SK-N-SH treated with all-trans-retinoic acid at 6 μM for 48 hours (cell line): ENCODE measurements at places on chromosomes 7 and 10.

- no peak for ATAC-seq
These were observed 31.6 kb downstream of the HOXA1 start for GRCh38 chr7:27064159-27064558.

GRCh38 chr7:51325261-51325676, 8.7 kb upstream of the COBL start:
- no peak for ATAC-seq

DNA sequence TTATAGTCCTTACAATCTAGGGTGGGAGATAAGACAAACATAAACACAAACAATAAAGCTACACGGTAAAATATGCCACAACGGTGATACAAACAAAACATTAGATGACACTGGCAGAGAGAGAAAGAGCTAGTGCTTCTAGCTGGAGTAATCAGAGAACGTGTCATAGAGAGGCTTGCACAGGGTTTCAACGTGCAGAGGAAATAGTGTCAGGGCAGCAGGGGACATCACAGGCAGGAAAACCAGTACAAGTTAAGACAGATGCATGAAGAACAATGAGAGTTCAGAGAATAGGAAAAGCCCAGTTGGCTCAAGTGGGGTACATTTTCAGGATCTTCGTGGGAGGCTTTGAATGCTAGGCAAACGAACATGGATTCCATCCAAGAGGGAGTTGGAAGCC, 91.4 kb downstream of the ZNF438 start:
- no peak for ATAC-seq

- no peak for ATAC-seq
These were observed 361.3 kb upstream of the MKI67 start for GRCh38 chr10:128487517-128487916.

DNA sequence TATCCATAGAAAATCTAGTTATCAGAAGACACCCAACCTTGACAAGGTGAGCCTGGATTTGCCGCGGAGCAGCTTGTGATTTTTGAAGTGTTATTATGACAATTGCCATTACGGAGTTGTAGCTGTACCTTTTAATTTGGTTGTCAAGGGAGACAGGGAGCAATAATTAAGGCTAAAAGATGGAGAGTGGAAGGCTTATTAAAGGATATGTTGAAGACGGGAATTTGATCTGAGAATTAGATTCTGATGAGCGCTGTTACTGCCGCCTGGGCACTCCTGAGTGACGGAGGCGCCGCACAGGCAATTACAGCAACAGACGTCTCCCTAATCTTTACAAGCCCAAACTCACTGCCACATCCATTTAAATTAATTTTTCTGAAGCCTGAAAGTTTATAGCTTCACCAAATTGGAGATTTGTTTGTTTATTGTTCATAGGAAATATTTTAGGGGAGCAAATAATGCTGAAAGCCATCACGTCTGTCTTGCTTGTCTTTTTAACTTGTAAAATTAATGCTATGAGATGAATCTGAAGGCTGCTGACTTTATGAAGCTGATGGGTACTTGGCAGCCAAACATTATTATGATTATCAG, 475.0 kb upstream of the ADARB2 start:
- ATAC-seq: no peak

DNA sequence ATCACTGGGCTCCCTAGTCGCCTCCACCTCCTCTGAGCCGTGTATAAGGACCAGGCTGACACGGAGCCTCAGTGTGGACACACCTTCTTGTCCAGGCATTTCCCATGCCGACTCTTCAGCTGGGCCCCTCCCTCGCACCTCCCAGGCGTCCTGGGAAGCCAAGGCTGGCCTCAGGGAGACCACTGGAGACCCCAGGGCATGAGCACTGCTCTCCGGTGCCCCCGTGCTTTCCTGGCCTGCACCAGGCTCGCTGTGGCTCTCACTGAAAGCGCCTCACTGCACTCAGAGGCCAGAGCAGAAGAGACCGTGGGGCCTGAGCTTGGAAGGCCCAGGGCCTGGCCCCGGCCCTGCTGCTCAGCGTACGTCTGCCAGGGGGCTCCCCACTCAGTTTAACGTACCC, 31.4 kb downstream of the LRRC27 start:
- ATAC-seq: no peak

DNA sequence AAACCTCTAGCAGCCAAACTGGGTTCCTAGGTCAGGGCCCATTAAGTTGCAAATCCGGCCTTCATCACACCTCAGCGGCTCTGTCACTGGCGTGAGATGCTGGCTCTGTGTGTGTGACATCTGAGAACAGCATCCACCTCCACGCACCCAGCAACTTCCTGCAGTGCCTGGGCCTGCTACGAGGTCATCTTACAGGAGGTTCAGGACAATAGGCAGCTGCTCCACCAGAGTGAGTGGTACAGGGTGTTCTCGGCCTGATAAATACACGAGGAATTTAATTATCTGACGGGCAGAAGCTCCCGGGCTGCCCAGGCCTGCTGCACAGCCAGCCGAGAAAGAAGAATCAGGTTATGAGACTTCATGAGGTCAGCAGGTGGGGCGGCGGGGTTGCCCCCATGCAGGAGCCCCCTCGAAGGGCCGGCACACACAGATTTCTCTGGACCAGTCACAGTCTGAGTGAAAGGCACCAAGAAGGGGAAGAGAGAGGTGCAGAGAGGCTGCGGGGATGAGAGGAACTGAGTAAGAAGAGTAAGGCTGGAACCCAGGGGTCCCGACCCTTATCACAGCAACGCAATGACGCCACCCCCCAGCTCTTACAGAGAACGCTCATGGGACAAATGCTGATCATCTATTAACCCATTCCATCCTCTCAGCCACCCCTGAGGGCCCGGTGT, 49.3 kb downstream of the CALML3 start:
- peak; percentile 61 for ATAC-seq

DNA sequence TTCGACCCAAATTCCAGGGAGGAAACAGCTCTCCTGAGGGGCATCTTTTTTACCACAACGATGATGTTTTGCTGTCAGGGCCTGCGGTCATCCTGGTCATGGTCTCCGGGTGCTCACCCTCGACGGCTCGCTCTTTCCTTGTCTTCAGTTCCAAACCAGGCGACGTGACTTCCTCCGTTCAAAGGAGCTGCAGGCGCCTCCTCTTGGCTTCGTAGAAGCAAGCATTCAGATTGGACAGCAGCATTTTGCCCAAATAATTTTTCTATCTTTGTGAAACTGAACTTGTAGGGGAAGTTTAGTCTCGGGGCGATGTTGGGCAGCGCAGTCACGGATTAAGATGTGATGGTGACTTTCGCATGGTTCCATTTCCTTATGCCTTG, 208.9 kb downstream of the DNAJB6 start:
- ATAC-seq: no peak

DNA sequence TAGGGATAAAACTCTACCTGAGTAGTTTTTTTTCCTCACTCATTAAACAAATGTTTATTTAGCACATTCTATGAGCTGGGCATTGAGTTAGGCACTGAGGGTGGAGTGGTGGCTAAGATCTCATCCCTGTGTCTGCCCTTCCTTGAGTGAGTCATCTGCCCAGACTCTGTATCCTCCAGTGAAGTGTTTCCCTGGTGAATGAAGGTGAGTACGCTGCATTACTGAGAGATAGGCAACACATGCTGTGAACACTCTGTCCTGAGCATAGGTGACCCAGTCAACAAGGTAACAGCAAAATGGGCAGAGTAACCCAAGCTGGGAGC, 5.8 kb downstream of the PITX3 start:
- ATAC-seq: 0 out of 3 replicates have a peak, but pooled peaks have one; percentile 22

- ATAC-seq: peak; percentile 83
These were observed 771 bp downstream of the PHYHIPL start for GRCh38 chr10:59177031-59177797.

DNA sequence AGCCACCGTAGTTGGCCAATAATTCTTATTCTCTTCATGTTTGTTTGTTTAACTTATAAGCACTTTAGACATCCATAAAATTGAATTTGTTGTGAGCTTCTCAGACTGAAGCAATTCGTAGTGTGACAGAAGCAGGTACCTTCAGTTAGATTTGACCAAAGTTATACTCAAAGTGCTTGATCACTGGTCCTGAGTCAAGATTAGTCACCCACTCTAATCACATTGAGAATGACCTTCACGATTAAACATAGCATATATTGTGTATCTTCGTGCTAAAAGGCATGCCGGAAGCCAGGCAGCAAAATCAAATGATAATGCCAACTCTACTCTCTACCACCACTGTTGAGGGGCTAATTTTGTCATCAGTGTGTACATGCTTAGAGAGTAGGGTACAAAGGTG, 763.7 kb upstream of the MBL2 start:
- ATAC-seq: no peak

- no peak for ATAC-seq
These were observed 299.9 kb upstream of the ZMIZ1 start for GRCh38 chr10:78768876-78769275.

DNA sequence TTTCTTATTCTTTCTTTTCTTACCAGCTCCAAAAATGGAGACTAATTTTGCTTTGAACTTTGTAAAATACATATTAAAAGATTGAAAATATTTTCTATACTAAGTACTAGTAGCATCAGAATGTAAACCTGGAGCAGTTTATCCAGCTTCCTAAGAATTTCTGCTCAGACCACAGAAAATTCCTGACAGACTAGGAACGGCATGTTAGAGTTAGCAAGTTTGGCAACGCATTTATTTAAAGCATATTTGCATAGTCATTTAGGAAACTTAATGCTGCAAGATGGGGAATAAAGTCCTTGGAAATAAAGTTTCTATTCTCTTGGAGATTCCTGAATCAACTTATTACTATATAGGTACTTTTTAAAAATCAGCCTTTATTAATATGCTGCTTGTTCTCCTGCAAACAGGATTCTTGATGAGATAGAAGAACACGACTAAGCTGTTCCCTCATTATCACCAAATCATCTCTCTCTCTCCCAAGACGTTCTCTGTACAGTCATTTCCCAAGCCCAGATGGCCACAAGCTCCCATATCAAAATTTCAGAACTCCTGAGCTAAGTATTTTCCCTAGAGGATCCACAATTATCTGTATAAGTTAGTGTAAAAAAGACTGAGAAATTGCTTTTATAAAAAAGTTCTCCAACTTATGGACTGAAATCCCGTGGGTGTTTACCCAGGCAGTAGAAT, 305.8 kb upstream of the NEBL start:
- no peak for ATAC-seq

DNA sequence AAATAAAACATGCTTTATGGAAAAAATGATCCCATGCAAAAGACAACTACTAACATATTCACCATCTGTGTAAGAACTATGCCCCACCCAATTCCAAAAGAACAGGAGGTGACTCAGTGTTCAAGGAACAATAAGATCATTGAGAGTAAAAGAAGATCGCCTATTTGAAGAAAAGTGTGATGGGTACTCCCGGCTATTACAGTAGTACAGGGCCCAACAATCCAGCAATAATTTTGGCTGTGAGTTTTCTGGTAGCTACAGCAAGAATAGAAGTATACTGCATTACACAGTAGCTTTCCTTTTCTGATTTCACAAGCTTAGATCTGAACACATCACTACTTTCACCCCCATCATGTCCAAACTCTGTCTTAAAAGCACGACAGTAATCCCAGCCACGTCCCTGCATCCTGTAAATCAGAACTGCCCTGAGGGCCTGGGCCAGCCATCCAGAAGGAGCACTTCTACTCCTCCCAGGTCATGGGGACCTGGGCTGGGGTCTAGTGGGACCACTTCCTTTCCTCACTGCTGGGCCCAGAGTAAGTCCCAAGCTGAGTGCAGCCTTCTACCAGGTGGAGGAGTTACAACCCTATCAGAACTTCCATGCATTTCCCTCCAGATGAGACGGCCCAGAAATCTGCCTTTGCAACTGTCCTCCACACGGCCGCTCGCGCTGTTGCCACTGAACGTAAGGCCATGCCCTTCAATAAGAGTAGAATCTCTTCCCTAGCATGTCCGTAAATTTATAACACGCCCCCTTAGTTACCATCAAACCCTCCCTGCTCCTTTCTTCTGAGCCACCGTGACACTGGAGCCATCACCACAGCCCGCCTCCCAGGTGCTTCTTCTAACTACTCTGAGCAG, 7.9 kb downstream of the ESYT2 start:
- peak; percentile 37 for ATAC-seq

DNA sequence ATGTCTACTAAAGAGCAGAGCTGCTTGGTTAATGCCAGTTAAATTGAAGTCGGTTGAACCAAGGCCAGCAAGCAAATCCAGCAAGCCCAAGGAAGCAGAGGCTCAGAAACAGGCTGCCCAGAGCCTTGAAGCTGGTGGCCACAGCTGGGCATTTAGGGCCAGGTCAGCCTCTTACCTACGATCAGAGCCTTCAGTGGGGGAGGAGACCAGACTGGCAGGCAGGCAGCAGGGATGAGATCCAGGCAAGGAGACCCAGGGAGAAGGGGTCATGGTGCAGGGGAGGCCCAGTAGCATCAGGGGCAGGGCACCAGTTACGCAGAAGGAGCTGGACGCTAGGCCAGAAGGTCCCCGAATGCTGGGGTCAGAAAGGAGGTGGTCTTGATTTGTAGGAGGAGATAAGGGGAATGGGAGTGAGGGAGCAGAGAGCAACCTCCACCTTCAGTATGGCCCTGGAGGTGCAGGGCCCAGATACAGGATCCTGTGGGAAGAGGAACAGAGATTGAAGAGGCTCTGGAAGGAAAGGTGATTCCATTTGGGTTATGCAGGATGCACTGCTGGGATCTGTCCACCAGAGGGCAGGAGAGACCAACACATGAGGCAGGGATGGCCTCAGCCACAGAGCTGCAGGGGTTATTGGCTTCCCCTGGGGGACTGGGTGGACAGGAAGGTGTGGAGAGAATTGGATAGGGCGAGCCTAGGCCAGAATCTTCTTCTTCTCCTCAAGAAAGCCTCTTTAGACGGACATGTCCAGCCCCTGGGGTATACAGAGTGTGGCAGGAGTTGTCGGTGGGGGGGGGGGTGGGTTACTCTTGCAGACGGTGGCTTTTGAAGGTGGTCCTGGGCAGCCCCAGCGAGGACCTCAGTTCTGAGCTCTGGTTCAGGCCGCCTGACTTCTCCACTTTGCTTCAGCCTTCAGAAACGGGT, 132.6 kb upstream of the PODXL start:
- ATAC-seq: peak; percentile 84

DNA sequence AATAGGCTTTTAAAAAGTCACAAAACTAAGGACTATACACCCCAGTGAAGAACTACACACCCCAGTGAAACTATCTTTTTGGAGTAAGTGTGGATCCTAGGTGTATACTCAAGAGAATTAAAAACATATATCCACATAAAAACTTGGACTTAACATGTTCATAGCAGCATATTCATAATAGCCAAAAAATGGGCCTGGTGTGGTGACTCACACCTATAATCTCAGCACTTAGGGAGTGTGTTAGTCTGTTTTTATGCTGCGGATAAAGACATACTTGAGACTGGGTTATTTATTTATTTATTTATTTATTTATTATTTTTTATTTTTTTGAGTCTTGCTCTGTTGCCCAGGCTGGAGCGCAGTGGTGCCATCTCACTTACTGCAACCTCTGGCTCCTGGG, 19.0 kb upstream of the COMTD1 start:
- no peak for ATAC-seq

GRCh38 chr10:101824736-101825135, 6.5 kb upstream of the OGA start:
- no peak for ATAC-seq
